NCI-H1092 (cell line): ENCODE measurements at places on chromosomes 7 and 10.

GRCh38 chr7:94439893-94440381, 45.2 kb downstream of the COL1A2 start:
- DNase-seq: no peak

- no peak for DNase-seq
Measured at GRCh38 chr10:15395935-15396334, 24.8 kb upstream of the FAM171A1 start.

GRCh38 chr10:99406149-99406548, 24.3 kb downstream of the GOT1 start:
- DNase-seq: no peak

DNA sequence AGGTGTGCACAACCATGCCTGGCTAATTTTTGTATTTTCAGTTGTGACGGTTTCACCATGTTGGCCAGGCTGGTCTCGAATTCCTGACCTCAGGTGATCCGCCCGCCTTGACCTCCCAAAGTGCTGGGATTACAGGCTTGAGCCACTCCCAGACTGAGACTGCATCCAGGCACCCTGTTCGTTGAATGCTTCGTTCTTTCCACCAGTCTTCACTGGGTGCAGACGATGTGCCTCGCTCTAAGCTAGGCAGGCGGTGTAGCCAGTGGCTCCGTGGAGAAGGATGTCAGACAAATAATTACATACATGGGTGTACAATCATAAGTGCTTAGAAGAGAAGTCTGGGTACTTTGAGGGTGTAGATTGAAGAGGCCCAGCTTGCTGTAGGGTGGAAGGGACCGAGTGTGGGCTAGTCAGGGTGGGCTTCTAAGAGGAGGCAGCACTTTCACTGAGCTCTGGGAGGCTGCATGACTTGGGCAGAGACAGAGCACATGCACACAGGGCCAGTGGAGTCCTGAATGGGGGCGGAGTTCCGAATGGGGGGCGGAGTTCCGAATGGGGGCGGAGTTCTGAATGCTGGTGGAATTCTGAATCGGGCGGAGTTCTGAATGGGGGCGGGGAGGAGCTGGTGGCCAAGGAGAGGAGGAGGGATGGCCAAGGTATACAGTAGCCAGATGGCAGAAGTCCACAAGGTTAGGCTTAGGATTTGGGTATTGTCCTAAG, 74.3 kb downstream of the COL26A1 start:
- DNase-seq: no peak

- DNase-seq: no peak
Measured at GRCh38 chr10:71580926-71581325, 138.7 kb downstream of the C10orf105 start.

DNA sequence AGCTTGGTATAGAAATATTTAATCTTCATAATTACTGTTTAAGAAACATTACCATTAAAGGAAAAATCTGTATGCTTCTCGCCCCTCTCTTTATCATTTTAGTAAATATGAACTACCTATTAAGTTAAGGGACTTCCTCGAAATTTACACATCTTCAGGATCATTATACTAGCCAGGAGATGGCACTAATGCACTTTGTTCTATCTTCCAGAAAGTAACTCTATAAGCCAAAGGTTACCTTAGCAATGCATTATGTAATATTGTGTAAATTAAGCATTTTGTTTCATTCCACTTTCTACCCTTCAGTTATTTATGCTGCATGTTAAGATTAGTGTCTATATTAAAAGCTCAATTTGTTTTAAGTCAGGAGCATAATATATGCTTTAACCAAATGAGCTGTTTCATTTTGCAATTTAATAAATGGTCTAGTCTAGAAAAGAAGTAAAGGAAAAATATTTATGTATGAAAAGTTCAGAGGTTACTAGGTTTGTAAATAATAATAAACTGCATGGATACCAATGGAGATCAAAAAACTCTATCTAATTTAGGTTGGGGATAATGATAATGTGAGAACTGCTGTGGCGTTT, 128.5 kb downstream of the ANKRD7 start:
- peak; percentile 43 for DNase-seq

DNA sequence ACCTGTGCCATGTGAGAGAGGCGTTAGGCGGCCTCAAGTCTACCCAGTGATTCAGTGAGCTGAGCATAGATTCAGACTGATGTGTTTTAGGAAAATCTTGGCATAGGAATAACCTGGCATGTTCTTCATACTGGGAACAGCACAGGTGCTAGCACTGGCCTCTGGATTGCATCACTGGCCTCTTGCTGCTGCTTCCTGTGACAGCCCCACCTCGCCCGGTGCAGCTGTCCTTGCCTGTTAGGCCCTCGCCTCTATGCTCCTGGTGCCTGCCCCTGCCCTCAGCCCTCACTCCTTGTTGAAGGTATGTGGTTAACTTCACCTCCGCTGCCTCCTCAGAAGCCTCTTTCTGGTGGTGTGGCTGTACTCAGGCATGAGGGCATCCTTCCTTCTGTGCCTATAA, 46.2 kb downstream of the BLNK start:
- no peak for DNase-seq

DNA sequence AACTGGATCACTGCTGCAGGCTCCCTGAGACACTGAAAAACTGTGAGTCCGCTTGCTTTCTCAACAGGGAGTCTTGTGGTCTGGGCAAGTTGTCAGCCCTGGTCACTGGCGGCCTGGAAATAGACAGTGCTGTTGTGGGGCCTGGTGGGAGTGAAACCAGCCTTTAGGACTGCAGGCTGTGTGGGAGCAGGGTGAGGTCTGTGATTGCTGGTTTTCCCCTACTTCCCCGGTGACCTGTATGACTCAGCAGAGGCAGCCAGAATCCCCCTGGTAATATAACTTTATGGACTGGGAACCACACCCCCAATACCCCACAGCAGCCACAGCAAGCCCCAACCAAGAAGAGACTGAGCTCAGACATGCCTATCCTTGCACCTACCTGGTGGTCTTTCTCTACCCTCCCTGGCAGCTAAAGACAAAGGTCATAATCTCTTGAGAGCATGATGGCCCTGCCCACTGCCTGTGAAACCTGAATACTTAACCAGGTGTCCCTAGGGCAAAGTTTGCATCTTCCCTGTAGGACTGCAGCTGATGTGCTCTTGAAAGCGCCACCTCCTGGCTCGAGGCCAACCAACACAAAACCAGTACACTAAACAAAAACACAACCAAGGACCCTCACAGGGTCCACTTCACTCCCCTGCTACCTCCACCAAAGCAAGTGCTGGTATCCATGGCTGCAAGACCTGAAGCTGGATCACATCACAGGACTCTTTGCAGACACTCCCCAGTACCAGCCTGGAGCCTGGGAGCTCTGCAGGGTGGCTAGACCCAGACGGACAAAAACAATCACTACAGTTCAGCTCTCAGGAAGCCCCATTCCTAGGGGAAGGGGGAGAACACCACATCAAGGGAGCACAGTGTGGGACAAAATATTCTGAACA, 7.2 kb upstream of the ADAM22 start:
- DNase-seq: no peak

DNA sequence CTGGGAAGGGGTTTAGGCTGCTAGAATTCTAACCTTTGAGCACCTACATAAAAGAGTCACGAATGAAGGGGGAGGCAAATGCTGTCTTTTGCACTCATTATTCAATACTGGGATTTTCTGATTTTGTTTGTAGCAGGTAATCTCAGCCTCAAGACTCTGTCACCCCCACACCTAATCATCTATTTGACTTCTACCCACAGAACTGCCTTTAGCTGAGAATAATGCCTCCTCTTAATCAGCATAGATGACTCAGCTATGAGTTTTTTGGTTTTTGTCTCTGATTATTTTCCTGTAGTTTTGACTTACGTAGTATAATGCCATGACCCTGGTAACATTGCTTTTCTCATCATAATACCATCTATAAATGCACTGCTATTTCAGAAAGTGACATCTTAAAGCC, 42.7 kb upstream of the CACNB2 start:
- no peak for DNase-seq

GRCh38 chr10:91046869-91047268, 126.0 kb upstream of the ANKRD1 start:
- no peak for DNase-seq

DNA sequence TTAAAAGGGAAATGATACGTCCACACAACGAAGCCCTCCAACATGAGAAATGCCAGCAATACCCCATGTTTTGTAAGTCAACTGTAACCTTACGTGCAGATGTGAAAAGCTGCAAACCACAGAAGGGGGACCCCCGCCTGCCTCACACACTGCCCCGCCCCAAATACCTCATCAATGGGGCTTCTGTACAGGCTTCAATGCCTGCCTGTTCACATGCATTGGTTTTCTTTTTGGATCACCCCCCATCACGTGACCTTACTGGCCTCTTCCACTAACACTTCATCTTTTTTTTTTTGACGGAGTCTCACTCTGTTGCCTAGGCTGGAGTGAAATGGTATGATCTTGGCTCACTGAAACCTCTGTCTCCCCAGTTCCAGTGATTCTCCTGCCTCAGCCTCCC, 224.0 kb downstream of the TNS3 start:
- no peak for DNase-seq

- no peak for DNase-seq
Measured at GRCh38 chr10:1241322-1241890, 185.2 kb downstream of the WDR37 start.

DNA sequence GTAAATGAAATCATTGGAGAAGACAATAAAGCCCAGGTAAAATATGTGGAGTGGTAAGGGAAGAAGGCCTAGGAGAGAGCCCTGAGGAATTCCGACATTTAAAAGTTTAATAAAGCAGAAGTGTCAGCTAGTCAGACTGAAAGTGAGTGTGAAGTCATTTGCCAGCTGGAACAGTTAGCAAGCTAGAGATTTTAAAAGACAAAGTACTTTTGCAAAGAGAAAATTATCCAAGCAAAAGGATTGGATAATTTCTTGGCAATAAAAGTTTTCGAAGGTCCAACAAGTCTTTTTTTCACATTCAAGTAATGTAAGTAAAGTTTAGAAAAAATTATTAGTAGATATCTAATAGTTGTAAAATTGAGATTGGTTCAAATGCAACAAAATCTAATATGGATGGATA, 27.1 kb upstream of the SEMA3C start:
- no peak for DNase-seq

DNA sequence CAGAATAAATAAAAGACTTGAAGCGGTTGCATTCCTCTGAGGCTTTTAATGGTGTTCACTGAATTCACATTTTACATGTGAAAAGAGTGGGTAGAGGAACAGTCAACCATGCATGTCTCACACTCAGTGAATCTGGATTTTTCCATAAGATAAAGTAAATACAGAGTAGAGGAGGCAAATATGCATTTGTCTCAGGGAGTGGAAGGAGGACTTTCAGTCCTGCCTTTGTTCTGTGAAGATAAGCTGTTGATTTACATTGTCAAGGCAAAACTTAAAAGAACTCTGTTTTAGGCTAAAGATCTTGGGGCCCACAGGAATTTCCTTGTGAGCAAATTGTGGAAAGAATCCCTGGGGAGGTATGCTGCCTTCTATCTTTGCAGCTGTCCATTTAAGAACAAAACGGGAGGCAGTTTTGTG, 825.3 kb upstream of the MBL2 start:
- DNase-seq: no peak

DNA sequence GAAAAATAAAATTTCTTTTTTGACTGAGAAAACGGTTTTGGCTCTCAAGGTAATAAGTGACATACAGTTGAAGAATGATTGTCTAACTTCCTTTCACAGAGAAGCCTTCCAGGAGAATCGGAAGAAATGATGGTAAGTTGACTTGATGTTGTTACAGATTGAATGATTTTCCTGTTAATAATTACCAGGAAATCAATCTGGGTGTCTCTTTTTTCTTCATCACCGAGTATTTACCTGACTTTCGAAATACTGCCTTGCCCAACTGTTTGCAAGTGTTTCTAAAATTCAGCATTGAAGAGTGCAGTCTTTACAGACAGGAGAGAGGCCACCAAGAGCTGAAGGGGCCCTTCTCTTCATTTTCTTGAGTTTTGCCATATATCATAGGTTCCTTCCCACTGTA, 4.0 kb downstream of the ITIH2 start:
- no peak for DNase-seq

DNA sequence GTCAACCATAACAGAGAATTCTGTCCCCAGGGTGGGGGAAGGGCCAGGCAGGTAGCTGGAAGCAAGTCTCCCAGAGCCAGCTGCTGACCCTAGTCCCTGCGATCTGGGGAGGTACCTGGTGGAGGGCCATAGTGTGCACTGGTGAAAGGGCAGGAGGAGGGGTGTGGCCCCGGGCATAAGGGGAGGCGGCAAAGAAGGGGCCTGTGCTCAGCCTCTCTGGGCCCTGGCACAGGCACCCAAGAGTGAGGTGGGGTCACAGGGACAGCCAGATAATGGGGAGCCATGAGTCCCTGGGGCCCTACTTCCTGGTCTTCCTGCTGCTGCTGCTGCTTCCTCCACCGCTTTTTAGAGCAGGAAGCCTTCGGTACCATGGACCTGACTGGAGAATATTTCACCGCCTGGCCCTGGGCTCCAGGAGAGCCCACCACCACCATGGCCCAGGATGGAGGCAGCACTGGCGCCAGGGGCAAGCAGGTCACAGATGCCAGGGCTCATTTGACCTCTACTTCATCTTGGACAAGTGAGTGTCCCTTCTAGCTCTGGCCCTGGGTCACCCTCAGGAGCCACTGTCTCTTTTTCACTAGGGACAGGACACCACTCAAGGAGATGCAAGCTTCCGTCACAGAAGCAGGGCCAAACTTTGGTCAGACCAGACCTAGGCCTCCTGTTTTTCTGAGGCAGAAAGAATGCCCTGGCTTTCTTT, at the start of gene ANTXRL:
ANTXRL (plus strand) TSS at position 7 of the 703 bp plus-strand sequence; CDS start at position 273, 266 bp downstream.
- DNase-seq: no peak

GRCh38 chr7:67608806-67609205, 612.2 kb downstream of the TYW1 start:
- no peak for DNase-seq
